ENCODE measurements at places on chromosomes 11 and 22. TPM values are rescaled to one million over a fixed set of nuclear protein-coding genes. Genes with fewer than 3 reads are reported as not detected.

TNNT3 gene
- polyA plus RNA-seq: 11.9 TPM

DNA sequence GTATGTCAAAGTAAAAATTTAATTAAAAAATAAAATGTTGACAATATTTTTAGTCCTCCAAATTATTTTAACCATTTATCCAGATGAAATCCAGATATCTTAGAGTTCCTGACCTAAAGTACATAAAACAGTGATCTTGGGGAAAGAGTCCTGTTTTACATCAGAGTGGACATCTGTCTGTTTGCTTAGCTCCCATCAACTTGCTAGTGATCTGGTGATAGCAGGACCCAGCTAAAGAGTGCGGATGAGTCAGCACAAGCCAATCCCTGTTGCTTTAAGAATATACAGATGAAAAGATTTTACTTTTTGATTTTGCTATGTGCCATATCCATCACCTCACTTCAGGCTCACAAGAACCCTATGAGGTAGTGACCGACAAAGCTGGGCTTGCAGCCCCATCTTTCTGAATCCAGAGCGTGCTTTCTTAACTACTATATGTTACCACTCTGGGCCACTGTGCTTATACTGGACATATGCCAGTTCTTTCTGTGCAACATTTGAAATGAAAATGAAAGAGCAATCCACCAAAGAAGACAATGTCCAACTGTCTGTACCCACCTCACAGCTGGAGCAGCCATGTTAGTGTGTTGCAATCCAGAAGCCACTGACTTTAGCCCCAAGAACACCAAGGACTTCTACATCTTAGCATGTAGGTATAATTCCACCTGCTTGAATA is 167.6 kb upstream of the SESN3 start:
- H3K36me3 ChIP-seq: no peaks in the 10 kb centered on the region
- H3K4me3 ChIP-seq: no peak overlapping the region
- H3K27ac ChIP-seq: no peak overlapping the region
- H3K27me3 ChIP-seq: no peaks in the 10 kb centered on the region
- H3K4me1 ChIP-seq: no peaks in the 10 kb centered on the region

JAML gene
- polyA plus RNA-seq: 35.2 TPM

GRCh38 chr11:92050305-92050704 is 174.3 kb upstream of the FAT3 start:
- no peaks in the 10 kb centered on the region for H3K36me3 ChIP-seq
- H3K4me3 ChIP-seq: no peak overlapping the region
- H3K27me3 ChIP-seq: no peaks in the 10 kb centered on the region
- H3K4me1 ChIP-seq: no peaks in the 10 kb centered on the region
- no peak for DNase-seq

GRCh38 chr11:279966-280705 is 1.9 kb downstream of the NLRP6 start:
- peaks cover 23% of the 10 kb centered on the region for H3K4me1 ChIP-seq
- H3K4me3 ChIP-seq: peak overlapping the region; percentile 82
- peaks cover 31% of the 10 kb centered on the region for H3K36me3 ChIP-seq
- peak overlapping the region; percentile 98 for H3K27ac ChIP-seq
- peak; percentile 81 for DNase-seq
- H3K27me3 ChIP-seq: peaks cover 44% of the 10 kb centered on the region

DNA sequence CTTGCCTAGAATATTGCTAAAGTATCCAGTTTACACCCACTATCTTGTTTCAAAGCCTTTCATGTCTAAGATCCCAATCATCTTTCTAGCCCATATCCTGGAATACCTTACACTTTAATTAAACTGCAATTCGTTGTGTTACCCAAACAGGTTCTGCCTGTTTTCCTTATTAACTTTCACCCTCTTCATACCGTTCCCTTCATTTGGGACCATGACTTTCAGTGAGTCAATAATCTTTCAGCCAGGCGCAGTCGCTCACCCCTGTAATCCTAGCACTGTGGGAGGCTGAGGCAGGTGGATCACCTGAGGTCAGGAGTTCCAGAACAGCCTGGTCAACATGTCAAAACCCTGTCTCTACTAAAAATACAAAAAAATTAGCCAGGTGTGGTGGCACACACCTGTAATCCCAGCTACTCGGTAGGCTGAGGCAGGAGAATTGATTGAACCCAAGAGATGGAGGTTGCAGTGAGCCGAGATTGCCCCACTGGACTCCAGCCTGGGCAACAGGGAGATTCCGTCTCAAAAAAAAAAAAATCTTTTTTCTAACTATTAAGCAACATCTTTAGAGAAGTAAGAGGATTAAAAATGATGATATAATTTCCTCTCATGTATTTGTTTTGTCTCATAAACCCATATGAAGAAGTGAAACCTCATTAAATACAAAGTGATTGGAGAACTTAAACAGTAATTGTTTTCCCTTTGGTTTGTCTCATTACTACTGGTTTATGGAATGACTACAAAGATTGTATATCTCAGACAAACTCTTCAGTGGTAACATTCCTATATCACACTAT is 20.7 kb downstream of the DMC1 start:
- H3K27ac ChIP-seq: no peak overlapping the region
- H3K4me1 ChIP-seq: no peaks in the 10 kb centered on the region
- H3K36me3 ChIP-seq: no peaks in the 10 kb centered on the region
- H3K4me3 ChIP-seq: no peak overlapping the region
- DNase-seq: no peak

DNA sequence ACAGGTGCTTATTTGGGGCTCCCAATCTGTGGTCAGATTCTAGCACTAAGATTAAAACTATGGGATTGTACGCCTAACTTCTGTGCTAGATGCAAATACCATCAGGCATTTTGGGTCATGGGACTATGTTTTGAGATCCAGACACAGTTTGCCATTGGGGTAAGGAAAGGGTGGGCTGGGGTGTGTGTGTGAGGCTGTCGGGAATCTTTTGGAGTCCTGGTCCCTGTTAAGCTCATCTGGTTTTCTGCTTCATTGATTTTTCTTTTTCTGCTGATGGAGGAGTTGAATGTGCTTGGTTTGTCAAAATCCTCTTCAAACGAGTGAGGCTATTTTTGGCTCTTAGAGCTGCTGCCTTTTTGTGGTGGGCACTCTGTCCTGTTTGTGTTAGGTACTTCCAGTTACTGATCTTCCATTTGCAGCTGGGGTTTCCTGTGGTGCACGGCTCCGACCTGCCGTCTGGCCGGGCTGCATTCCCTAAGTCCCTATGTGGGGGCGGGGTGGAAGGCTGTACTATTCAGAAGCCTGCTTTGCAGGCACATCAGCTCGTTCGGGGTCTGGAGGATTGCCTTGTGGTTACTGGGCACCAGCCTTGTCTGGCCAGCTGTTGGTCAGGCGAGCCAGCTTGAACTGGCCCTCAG is 2.9 kb downstream of the BCR start:
- peaks cover 5% of the 10 kb centered on the region for H3K27me3 ChIP-seq
- H3K4me1 ChIP-seq: peaks cover 36% of the 10 kb centered on the region
- no peak overlapping the region for H3K27ac ChIP-seq

GRCh38 chr22:50319503-50319951 is 7.3 kb downstream of the DENND6B start:
- H3K4me1 ChIP-seq: no peaks in the 10 kb centered on the region
- DNase-seq: no peak
- H3K4me3 ChIP-seq: no peak overlapping the region
- H3K27ac ChIP-seq: no peak overlapping the region
- no peaks in the 10 kb centered on the region for H3K27me3 ChIP-seq

SMIM35 gene
- 0.46 TPM for polyA plus RNA-seq

GRCh38 chr11:43116071-43116470 is 195.7 kb upstream of the API5 start:
- DNase-seq: no peak
- no peaks in the 10 kb centered on the region for H3K36me3 ChIP-seq
- H3K4me3 ChIP-seq: no peak overlapping the region
- no peak overlapping the region for H3K27ac ChIP-seq
- H3K27me3 ChIP-seq: no peaks in the 10 kb centered on the region

DNA sequence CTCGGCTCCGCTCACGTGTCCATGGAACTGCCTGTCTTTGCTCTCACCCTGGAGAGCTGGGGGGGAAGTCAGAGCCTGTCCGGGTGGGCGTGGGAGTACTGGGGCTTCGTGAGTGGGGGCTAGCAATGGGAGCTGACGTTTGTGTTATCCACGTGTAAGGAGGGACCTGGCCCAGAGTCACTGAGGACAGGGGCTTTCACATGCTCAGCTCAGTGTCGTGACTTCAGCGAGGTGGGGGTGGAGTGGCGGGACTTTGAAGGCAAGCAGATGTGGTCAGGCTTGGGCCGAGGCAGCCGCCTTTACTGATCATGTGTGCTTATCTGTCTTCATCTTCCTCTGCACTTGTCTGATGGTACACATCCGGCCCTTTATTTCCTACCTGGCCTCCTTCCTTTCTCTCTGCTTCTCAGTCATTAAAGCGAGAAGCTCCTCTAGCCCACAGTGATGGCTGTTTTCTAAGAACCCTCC is 113.1 kb upstream of the NNMT start:
- H3K4me1 ChIP-seq: peaks cover 24% of the 10 kb centered on the region
- no peaks in the 10 kb centered on the region for H3K36me3 ChIP-seq
- H3K27me3 ChIP-seq: no peaks in the 10 kb centered on the region
- no peak for DNase-seq
- no peak overlapping the region for H3K27ac ChIP-seq

- no peaks in the 10 kb centered on the region for H3K36me3 ChIP-seq
- no peak for DNase-seq
- H3K27ac ChIP-seq: no peak overlapping the region
These were observed 456 bp upstream of the PARVB start for GRCh38 chr22:44023404-44024287.

- H3K27ac ChIP-seq: peak overlapping the region; percentile 2
- peaks cover 30% of the 10 kb centered on the region for H3K4me1 ChIP-seq
- peak overlapping the region; percentile 67 for H3K4me3 ChIP-seq
- H3K36me3 ChIP-seq: no peaks in the 10 kb centered on the region
- peak; percentile 68 for DNase-seq
These were observed 541 bp downstream of the MICAL2 start for GRCh38 chr11:12110714-12111548.

DNA sequence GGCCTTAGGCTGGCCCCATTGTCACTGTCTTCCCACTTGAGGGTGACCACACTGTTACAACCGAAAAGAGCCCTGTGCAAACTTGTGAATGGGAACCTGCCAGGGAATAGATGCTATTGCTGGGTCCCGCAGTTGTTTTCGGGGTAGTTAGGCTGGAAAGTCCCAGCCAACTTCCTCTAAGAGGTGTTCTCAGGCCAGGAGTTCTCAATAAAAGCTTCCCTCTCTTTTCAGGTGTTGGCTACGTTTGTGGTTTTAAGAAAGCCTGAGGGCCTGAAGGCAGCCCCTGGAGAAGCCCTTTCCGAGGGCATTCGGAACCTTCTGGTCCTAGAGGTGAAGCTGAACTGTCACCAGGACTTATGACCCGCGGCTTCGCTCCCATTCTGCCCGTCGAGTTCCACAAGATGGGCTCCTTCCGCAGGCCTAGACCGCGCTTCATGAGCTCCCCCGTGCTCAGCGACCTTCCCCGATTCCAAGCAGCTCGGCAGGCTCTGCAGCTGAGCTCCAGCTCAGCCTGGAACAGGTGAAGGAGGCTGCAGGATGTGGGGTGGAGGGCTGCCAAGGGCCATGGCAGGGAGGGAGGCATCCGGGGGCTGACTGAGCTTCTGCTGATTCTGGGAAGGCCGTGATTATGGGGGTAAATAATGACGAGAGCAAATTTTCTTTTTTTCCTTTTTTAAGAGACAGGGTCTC is 104.8 kb downstream of the PRR5L start:
- peaks cover 76% of the 10 kb centered on the region for H3K36me3 ChIP-seq
- no peak overlapping the region for H3K4me3 ChIP-seq
- no peak for DNase-seq
- no peaks in the 10 kb centered on the region for H3K27me3 ChIP-seq
- H3K4me1 ChIP-seq: peaks cover 50% of the 10 kb centered on the region

- peaks cover 6% of the 10 kb centered on the region for H3K4me1 ChIP-seq
- no peak overlapping the region for H3K27ac ChIP-seq
- peaks cover 93% of the 10 kb centered on the region for H3K36me3 ChIP-seq
- H3K4me3 ChIP-seq: no peak overlapping the region
- DNase-seq: no peak
- H3K27me3 ChIP-seq: no peaks in the 10 kb centered on the region
These were observed 31.7 kb upstream of the TEF start for GRCh38 chr22:41350087-41350486.

- H3K4me3 ChIP-seq: no peak overlapping the region
- H3K36me3 ChIP-seq: no peaks in the 10 kb centered on the region
- H3K4me1 ChIP-seq: peaks cover 20% of the 10 kb centered on the region
- H3K27ac ChIP-seq: no peak overlapping the region
- H3K27me3 ChIP-seq: no peaks in the 10 kb centered on the region
These were observed 59.7 kb upstream of the RASD2 start for GRCh38 chr22:35480627-35481550.

- H3K4me3 ChIP-seq: no peak overlapping the region
- peak overlapping the region; percentile 55 for H3K27ac ChIP-seq
- DNase-seq: no peak
- H3K4me1 ChIP-seq: peaks cover 15% of the 10 kb centered on the region
- H3K27me3 ChIP-seq: no peaks in the 10 kb centered on the region
These were observed 63.2 kb upstream of the BIRC3 start for GRCh38 chr11:102254047-102254446.

CHRNA10 gene
- 2.4 TPM for polyA plus RNA-seq

GRCh38 chr11:63623513-63624140 is 9.4 kb upstream of the PLAAT3 start:
- no peaks in the 10 kb centered on the region for H3K36me3 ChIP-seq
- H3K4me3 ChIP-seq: no peak overlapping the region
- no peak for DNase-seq
- no peaks in the 10 kb centered on the region for H3K27me3 ChIP-seq
- peaks cover 4% of the 10 kb centered on the region for H3K4me1 ChIP-seq

DNA sequence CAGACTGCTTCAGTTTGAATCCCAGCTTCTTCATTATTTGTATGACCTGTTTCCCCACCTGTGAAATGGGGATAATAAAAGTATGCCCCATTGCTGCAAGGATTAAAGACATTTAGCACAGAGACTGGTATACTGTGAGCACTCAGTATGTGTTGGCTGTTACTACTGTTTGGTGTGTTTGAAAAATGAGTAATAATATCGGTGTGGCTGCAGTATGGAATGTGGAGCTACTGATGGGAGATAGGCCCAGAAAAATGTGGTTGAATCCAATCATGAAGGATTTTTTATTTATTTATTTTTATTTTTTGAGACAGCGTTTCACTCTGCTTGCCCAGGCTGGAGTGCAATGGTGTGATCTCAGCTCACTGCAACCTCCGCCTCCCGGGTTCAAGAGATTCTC is 9.1 kb upstream of the C1QTNF4 start:
- H3K27me3 ChIP-seq: no peaks in the 10 kb centered on the region
- no peak overlapping the region for H3K27ac ChIP-seq
- H3K4me1 ChIP-seq: no peaks in the 10 kb centered on the region
- no peak for DNase-seq
- peaks cover 3% of the 10 kb centered on the region for H3K36me3 ChIP-seq
- H3K4me3 ChIP-seq: no peak overlapping the region

GRCh38 chr11:11318961-11319360 is 34.1 kb downstream of the CSNK2A3 start:
- no peak overlapping the region for H3K4me3 ChIP-seq
- H3K27me3 ChIP-seq: no peaks in the 10 kb centered on the region

GRCh38 chr11:33723238-33723881 is 12.9 kb downstream of the CD59 start:
- peak overlapping the region; percentile 70 for H3K27ac ChIP-seq
- H3K36me3 ChIP-seq: peaks cover 35% of the 10 kb centered on the region
- H3K27me3 ChIP-seq: no peaks in the 10 kb centered on the region
- peaks cover 12% of the 10 kb centered on the region for H3K4me1 ChIP-seq
- H3K4me3 ChIP-seq: no peak overlapping the region
- DNase-seq: no peak

- DNase-seq: no peak
- H3K36me3 ChIP-seq: no peaks in the 10 kb centered on the region
- H3K4me1 ChIP-seq: no peaks in the 10 kb centered on the region
- no peak overlapping the region for H3K4me3 ChIP-seq
- no peak overlapping the region for H3K27ac ChIP-seq
- H3K27me3 ChIP-seq: peaks cover 27% of the 10 kb centered on the region
These were observed 54.2 kb downstream of the FEZ1 start for GRCh38 chr11:125441648-125442410.

GRCh38 chr11:70527429-70528045 is 129.2 kb downstream of the CTTN start:
- no peaks in the 10 kb centered on the region for H3K36me3 ChIP-seq
- no peak overlapping the region for H3K27ac ChIP-seq
- no peak for DNase-seq
